ENCODE measurements at places on chromosomes 7 and 10.

GRCh38 chr10:30493609-30494530 is 59.9 kb downstream of the MAP3K8 start:
- no peak for DNase-seq

GRCh38 chr10:114686013-114686412 is 27.9 kb upstream of the ABLIM1 start:
- no peak for DNase-seq

DNA sequence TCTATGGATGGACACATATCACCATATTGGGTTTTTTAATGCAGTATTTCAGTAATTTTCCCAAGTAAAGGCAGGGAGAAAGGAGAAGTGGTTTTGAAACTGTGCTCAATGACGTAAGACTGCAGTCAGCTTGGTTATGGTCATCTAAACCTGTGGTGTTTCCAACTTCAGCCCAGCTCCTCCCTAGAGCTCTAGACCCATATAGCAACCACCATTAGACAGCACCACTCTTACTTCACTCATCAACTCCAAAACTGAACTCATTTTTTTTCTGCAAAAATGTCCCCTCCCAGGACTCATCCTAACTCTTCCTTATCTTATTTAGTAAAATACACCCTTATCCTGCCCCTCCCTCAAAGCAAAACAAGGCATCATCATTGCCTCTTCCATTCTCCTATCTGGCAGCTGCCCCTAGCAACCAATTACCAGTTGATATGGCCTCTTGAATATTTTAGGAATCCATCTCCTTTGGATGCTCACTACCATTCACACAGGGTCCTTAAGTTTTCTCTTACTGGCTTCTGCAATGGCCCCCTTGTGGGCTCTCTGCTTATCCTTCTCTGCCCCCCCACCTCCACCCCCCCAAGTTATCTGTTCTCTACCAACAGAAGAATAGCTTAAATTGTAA is 1.5 kb upstream of the RALA start:
- DNase-seq = no peak

- DNase-seq = no peak
These were observed 1.1 kb downstream of the P4HA1 start for GRCh38 chr10:73095481-73096021.

DNA sequence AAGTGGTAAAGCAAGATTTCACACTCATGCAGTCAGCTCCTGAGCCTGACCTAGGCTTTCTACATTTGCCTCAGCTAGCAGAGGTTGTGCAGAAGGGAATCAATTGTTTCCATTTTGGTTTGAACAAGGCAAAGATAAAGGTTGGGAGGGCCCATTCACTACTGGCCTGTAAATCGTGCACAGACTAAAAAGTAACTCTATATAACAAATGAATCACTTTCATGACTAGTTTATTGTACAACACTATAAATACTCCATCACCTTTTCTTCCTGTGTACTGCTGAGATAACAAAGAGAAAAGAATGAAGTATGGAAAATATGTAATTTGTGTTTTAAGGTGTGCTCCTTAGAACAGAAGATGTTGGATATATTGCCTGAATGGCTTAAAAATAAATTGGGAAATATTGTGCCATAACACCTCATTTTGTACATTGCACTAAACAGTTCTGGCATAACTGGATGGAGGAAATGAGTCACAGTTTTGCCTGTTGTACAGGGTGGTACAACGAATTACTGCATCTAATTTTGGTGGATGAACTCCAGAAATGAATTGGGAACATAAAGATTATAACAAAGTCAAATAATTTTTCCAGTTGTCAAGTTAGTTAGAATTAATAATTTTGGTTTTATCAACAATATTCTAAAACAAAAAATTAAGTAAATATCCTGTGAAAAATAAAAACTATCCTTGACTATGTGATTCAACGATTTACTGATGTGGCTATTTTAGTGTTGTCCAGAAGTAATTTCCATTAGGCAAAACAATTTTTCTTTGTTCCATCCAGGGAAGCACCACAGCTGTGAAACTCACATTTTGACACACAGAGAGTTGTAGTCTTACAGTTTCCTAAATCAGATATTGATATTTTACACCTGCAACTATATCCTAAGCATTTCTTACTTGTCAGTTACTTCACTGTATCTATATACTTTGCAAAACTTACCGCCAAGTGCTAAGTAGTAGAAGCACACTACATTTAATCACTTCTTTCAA is 18.0 kb downstream of the SEMA3C start:
- DNase-seq = no peak

- DNase-seq = no peak
These were observed 41.4 kb upstream of the ADO start for GRCh38 chr10:62763155-62763554.

- DNase-seq = no peak
These were observed 12.0 kb upstream of the FMC1 start for GRCh38 chr7:139329119-139329518.

GRCh38 chr10:14757986-14758385 is 16.7 kb downstream of the FAM107B start:
- no peak for DNase-seq

- DNase-seq = no peak
These were observed 44.2 kb downstream of the PRF1 start for GRCh38 chr10:70558295-70558694.

GRCh38 chr10:3879073-3879472 is 94.1 kb upstream of the KLF6 start:
- no peak for DNase-seq

- no peak for DNase-seq
These were observed 35.4 kb downstream of the KLF6 start for GRCh38 chr10:3749600-3749999.

- no peak for DNase-seq
These were observed 43.4 kb downstream of the ZNF117 start for GRCh38 chr7:64947252-64948000.

- no peak for DNase-seq
These were observed 6.9 kb upstream of the PSMG3 start for GRCh38 chr7:1576521-1577253.

GRCh38 chr7:106463851-106464611 is 179.2 kb upstream of the NAMPT start:
- DNase-seq = no peak

- no peak for DNase-seq
These were observed 1.4 kb downstream of the RHEB start for GRCh38 chr7:151518105-151518946.

GRCh38 chr10:8392216-8392615 is 337.7 kb downstream of the GATA3 start:
- DNase-seq = no peak

GRCh38 chr7:90563286-90563685 is 32.8 kb upstream of the CDK14 start:
- no peak for DNase-seq

DNA sequence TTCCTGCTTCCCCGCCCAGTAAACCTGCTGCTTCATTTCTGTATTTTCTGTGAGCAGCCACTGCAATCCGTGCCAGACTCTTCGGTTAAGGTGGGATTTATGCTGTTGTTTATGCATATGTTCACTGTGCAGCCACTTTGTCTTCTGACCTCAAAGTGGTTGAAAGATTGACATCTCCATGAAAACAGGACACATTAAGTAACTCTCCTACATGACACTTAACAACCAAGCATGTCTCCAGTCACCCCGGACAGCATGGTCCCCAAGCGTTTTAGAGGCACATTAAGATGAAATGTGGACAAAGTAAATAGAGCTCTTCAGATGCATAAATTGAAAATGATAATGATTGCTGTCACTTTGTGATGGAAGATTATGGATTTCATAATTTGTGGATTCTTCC is 421.3 kb downstream of the GFRA1 start:
- DNase-seq = no peak

DNA sequence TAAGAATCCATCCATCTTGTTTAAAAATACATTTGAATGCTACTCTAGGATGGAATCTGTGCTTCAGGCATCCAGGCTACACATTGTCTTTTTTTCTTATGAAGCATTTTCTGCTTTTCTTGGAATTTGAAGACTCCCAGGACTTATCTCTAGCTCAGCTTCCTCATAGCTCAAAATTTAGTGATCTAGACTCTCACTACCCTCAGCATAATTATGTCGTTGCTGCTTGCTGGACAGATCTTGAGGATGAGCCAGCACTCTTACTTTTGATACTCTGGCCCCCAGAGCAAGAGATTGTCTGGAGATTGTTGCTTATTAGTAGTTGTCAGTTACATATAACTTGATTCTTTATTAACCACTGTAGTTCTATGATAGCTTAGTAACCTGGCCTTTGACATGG is 83.3 kb upstream of the FGL2 start:
- DNase-seq = no peak

- no peak for DNase-seq
These were observed 81.4 kb downstream of the SPDYE5 start for GRCh38 chr7:75573477-75574019.

- no peak for DNase-seq
These were observed 889 bp upstream of the GPR15LG start for GRCh38 chr10:84172467-84173356.

- no peak for DNase-seq
These were observed 122.3 kb downstream of the SPDYE5 start for GRCh38 chr7:75614401-75614800.

- no peak for DNase-seq
These were observed at the start of gene ARHGAP21 for GRCh38 chr10:24723788-24724380. Gene ARHGAP21, minus strand, starts transcription at chr10:24723887. Its CDS starts 1,988 bp downstream, at chr10:24721899.

GRCh38 chr10:43872644-43873043 is 224.0 kb upstream of the ZNF32 start:
- DNase-seq = no peak

DNA sequence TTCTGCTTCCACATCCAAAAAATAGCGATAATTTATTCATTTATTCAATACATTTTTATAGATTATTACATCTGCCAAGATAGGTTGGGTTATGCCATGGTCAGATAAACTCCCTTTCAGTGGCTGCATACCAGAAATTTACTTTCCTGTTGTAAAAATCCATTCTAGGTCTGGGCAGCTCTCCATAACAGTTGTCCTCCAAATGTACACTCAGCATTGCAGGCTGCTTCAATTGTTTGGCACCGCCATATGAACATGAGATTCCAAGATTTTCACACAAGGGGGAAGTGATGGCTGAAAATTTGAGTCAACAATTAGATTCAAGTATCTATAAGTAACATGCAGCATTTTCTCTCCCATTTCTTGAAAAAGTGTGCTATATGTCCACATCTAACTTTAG is 568.7 kb downstream of the ETV1 start:
- no peak for DNase-seq

GRCh38 chr10:107081644-107082043 is 82.9 kb downstream of the SORCS1 start:
- no peak for DNase-seq

DNA sequence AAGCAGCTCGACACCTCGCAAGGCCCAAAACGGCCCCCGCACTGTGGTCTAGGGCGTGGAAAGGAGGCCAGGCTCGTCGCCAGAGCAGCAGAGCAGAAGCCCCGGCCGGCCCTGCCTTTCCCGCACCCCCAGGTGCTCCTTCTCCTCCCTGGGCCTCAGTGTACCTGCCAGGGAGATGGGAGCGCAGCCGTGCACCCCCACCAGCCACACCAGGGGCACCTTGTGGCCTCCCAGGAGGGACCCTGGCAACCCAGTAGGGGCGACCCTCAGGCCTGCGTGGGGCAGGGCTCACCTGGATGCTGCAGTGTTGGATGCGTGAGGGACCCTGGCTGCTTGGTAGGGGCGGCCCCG is 9.5 kb downstream of the PDGFA start:
- no peak for DNase-seq

GRCh38 chr10:131896403-131896802 is 4.4 kb upstream of the PPP2R2D start:
- DNase-seq = no peak

GRCh38 chr10:116720668-116721546 is 21.5 kb downstream of the HSPA12A start:
- DNase-seq = no peak

- DNase-seq = no peak
These were observed 78.9 kb downstream of the GPR37 start for GRCh38 chr7:124686543-124687171.

- DNase-seq = no peak
These were observed 821.4 kb downstream of the CCSER2 start for GRCh38 chr10:85149766-85150165.

- no peak for DNase-seq
These were observed 20.9 kb downstream of the VIM start for GRCh38 chr10:17248964-17249363.

DNA sequence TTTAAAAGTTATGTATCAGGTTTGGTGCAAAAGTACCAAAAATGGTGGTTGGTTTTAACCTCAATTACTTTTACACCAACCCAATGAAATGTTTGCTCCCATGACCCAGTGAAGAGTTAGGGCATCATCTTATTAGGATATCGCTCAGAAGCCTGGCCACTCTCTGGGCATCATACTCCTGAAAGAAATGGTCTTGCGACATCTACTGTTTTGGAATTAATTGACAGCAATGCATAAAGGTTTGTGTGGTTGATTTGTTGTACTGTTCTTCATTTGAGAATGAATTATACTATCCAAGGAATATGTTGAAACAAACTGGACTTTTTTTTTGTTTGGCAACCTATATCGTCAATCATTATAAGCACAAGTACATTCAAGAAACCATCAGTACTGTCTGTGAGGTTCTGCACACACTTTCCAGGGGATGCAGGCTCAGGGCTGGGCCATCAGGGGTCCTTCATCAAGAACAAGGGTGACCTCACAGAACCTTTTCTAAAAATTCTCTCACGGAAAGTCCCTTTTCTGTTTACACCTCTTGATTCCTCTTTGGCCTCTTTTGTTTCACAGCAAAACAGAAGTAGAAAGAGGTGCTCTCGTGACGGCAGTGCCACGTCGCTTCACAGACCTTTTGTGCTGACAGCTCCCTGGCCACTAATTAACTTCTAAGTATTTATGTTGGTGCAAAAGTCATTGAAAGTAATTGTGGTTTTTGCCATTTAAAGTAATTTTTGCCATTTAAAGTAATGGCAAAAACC is 117.2 kb upstream of the KLF6 start:
- no peak for DNase-seq

DNA sequence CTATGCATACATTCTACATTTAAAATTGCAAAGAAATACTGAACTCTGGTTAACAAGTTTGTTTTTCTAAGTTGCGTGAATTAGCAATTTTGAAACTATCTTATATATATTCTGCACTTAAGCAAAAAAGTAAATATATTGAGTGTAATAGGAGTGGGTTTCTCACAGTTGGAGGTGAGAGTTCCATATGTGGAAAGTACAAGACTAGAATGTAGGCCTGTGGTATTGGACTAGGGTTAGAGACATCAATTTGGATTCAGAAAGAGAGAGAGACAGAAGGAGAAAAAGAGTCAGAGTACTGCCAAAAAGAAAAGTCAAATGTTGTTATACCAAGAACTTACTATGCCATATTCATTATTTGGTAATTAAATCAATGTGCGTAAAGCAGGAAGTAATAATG is 47.3 kb upstream of the ITGB8 start:
- DNase-seq = no peak

DNA sequence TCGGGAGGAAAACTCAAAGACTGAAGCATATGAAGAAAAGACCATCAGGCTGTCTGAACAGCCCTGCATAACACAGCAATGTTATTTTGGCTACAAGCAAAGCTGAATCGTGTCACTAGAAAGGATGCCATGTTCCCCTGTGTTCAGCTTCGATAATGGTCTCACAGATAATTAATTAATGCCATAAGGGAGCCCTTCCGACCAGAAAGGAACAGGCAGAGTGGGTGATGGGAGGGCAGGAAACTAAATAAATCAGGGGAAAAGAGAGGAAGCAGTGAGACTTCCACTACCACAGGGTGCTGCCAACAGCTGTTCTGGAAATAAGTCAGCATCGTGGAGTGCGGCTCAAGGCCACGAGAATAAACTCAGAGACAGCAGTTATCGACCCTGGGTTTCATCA is 3.2 kb downstream of the PTPRN2 start:
- DNase-seq = no peak

- no peak for DNase-seq
These were observed 1.9 kb downstream of the INA start for GRCh38 chr10:103278862-103279298.
